ENCODE measurements at places on chromosomes 12 and 14.

DNA sequence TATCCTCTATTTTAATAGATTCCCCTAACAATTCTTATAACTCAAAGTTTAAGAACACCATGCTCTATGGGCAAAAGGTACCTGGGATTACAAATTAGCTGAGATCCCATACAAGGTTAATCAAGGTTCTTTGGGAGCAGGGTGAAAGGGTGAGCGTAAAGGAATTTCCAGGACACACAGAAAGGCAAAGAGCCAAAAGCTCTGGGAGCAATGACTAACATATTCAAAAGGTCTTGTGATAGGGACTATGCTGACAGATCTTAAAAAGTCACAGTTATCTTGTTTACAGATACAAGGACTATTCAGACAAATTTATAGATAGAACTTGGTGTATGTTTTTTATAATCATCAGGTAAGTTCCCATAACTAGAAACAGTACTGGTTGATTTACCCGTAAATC lies 19.5 kb upstream of the PPFIBP1 start:
- no peak for DNase-seq

- DNase-seq: no peak
Measured at GRCh38 chr12:108191938-108192337, 62.9 kb downstream of the WSCD2 start.

GRCh38 chr14:90425373-90425879 lies 28.6 kb downstream of the CALM1 start:
- no peak for DNase-seq

GRCh38 chr14:93078870-93079269 lies 36.9 kb downstream of the ITPK1 start:
- DNase-seq: no peak

DNA sequence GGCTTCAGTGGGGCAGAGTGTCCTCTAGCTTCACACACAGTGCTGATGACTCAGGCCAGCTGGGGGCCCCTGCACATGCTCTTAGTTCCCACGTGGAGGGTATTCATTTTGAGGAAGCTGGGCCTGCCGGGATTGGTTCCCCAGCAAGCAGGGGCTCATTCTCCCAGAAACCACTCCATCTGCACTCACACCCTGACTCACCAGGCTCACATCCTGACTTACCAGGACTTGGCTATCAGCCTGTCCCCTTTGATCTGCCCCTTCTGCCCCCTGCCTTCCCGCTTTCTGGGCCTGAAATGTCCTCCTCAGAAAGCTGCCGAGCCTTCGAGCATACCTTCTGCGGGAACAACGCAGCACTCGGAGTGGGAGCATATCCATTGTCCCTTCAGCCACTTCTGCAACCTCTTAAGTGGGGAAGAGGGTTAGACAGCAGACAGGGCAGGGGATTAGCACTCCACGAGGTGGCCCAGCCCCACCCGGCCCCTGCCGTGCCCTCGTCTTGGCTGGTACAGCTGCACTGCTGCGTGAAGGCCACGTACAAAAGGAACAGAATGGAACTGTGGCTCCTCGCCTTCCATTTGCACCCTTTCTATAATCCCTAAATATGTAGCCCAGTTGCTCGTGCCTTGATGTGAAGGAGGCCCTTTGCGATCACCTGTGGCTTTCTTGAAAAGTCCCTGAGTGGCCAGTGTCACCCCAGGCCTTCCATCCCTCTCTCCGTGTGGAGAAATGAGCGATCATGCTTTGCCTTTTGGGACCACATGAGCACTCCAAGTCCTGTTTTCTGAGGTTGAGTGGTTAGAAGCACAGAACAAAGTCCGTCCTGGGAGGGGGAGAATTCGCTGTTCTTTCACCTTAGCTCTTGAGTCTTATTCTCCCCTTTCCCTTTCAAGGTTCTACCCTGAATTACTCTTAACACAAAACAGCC lies 26.1 kb downstream of the TPCN1 start:
- no peak for DNase-seq

DNA sequence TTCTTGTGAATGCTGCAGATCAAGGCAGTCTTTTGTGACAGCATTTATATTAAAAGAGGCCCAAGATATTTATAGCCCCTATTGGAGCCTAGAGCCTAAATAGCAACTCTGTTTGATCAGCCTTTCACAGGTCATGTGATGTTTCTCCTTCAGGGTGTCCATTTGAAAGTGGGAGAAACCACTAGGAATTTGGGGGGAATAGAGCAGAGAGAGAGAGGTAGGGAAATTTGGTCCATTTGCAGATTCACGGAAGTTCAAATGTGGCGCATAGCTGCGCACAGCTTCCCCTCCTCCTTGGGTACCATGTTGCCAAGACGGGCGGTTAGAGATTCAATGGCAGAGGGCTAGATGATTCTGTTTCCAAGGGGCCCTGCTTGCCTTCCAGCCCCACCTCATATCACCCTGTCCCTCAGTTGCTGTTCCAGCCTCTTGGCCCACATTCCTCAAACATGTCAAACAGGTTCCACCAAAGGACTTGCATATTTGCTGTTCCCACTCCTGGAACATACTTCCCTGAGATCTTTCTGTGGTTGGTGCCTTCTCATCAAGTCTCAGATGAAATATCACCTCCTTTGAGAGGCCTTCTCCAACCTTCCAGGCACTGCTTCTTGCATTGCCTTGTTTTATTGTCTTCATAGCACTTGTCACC lies 220.8 kb downstream of the CHST11 start:
- DNase-seq: no peak

DNA sequence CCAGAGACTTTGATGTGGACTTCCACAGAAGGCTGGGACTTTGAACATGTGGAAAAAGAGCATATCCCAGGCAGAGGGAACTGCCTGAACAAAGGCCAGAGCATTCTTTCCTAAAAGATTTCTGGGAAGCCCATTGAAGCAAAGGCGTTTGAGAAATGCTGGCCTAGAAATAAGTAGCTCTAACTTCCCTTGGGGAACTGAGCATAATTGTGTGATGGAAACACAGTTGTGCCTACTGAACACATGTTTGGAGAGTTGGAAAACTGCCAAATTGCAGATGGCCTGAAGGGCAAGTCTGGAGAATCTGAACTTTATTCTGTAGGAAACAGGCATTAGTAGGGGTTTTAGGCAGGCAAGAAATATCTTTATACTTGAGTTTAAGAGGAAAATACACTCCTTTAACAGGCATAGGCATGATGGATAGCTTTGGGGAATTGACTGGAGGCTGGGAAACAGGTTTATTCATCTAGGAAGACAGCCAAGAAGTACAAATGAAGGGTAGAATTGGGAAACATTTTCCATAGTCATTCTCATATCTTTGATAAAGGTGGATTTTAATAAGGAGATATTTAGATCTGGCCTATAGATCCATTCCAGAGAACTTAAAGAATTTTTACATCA lies 134.1 kb downstream of the TPH2 start:
- DNase-seq: peak; percentile 16

DNA sequence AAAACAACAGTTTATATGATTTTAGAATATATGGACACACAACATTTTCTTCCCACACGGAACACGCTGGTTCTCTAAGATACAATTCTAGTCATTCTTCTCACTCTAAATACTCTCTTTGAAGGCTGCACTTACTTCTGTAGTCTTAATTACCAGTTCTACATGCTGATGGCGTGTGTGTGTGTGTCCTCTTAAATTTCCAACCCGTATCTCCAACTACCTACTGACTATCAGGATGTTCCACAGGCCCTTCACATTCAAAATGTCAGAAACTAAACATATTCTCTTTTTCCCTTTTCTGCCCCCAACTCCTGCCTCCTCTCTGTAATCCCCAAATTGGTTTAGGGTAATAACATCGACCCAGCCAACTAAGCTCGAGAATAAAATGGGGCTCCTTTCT lies 75.2 kb downstream of the DUSP16 start:
- no peak for DNase-seq

DNA sequence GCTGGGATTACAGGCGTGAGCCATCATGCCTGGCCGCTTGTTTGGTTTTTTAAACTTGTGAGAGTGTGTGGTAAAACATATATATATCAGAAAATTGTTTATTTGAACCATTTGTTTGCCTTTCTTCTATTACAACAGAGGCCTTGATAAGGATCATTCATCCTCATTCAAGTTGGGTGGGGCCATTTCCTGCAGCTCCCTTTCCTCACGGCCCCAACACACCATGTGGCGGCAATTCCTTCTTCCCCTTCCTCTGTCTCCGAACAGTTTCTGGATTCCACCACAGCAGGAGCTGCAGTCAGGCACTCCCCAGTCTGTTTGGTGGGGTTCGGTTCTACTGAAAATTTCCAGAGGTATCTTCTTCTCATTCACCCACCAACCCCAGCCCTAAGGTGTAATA lies 42.0 kb upstream of the RASSF3 start:
- no peak for DNase-seq

DNA sequence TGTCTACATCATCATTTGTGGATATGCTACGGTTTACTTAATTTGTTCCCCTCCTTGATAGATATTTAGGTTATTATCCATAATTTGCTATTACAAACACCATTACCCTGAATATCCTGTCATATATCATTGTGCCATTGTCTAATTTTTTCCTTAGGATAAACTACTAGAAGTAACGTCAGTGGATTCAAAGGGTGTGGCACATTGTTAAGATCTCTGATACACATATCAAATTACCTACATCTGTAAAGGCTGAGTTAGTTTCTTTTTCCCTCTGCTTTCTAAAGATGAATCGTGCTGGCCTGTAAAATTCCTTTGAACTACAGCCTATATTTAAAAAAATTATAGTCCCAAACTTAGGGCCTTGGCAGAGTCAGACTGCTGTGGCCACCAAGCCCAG lies 53.9 kb upstream of the STRN3 start:
- no peak for DNase-seq

DNA sequence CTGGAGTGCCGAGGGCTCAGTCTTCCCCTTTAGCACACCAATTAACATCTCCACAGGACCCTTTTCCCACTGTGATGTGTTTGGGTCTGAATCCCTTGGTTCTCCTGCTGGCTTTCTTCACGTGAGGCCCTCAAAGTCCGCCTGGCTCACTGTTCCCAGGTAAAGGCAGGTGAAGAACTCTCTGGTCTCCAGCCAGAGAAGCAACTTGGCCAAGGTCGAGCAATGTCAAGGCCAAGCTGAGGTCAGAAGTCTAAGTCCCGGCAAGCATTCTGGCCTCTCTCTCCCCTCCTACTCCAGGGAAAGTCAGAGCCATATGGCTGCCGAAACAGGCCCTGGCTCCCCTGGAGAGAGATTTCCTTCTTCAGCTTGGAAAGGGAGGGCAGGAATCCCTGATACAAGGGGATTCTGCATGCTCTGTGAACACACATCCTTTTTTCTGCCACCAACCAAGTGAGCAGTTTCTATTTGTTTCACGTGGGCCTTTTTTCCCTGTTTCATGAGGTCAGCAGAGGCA lies 61.4 kb upstream of the ESRRB start:
- DNase-seq: no peak

- DNase-seq: no peak
Measured at GRCh38 chr12:6088921-6089747, 35.3 kb downstream of the VWF start.

GRCh38 chr14:22384167-22384549 lies 204.9 kb downstream of the DAD1 start:
- no peak for DNase-seq

DNA sequence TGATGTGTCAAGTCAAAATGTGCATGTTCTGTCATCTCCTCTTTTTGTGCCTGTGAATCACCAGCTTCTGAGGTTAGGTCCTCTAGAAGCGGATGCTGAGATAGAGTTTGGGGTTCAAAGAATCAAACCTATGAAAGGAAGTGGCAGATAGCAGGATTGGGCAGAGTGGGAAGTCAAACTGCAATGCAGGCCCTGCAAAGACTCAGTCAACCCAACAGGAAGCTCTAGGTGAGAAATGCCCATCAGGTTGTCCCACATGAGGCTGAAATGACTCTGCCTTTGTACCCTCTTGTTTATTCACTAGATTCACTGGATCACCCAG lies 4.5 kb upstream of the MIA2 start:
- no peak for DNase-seq

DNA sequence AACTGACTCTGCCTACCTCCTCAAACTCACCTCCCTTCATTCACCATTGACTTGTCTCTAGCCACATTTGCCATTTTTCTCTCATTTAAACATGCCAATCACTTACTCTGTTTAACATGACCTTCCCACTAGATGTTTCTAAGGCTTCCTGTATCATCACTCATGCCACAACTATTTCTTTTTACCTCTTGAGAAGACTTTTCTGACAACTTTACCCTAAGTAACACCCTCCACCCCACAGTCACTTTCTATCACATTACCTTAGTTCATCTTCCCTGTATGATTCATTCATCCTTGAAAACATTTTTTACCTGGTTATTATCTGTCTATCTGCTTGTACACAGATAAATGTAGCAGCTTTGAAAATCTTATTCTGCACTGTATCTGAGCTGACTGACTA lies 19.4 kb downstream of the PLCZ1 start:
- no peak for DNase-seq

DNA sequence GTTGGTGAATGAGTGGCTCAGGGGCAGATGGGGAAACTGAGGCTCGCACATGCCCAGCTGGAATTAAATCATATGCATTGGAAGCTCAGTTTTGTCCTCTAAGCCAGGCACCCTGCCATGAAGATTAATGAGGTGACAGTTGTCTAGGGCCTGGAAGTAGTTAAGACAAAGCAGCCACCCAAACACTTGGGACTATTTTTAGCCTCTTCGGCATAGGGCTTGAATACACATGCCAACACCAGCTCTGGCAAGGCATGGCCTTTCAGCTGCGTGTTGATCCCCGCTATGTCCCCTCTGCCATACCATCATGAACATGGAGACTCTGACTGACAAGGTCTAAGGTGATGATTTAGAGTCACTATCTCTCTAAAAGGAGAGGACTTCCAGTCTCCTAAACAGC lies 250.2 kb downstream of the KSR2 start:
- DNase-seq: no peak

DNA sequence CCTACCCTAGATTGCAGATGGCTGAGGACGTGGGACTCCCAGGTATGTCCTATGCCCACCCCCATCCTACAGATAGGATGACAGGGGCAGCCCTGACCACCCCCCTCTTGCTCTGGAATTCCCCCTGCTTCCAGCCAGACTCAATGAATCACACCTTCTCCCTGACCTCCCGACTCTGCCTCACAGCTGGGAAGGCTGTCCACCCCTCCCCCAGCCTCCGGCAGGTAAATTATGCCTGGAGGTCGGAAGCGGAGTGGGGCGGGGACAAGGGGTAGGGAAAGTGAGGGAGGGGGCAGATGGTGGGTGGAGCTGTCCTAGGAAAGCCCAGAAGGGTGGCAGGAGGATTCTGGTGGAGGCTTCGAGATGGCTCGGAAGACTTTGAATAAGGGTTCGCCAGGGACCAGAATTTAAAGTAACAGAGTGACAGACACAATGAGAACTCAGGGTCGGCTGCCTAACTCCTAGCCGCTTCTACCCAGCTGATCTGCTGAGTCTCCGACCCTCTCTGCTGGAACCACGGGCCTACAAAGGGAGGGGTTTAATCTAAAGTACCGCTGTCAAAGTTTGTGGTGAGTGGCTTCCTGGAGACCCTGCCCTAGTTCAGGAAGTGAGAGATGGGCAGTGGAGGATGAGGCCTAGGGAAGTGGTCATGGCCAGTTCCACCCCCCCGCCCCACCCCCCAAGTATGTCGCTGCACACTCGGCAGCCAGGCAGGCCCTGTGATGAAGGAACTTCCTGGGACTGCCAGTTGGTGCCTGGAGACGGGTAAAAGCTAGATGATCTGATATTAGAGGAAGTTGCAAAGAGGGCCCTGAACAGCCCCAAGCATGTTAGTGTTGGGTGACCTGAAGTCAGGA lies 4.2 kb downstream of the PLEKHG3 start:
- DNase-seq: no peak
